ENCODE measurements at places on chromosomes 4 and X. TPM values are rescaled to one million over a fixed set of nuclear protein-coding genes. Genes with fewer than 3 reads are reported as not detected.
A peak's percentile ranks its signal among the peaks of the same experiment; 100 is the strongest.

DNA sequence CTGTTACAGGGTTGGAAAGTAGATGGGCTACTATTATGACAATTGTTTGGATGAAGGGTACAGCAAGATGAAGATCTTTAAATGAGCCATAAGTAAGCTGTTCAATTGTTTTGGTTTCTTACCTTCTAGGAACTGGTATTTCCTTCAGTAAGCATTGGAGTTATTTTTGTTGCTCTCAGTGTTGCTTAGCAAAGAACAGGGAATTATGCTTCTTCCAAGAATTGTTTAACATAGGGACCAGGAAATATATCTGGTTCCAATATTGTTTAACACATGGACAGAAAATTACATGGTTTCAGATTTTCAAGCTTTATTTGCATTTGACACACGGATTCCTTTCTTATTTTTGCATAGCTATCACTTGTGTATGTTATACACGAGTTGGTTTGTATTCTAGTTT, 1999.0 kb downstream of the ARAP2 start:
- no peak for DNase-seq

DNA sequence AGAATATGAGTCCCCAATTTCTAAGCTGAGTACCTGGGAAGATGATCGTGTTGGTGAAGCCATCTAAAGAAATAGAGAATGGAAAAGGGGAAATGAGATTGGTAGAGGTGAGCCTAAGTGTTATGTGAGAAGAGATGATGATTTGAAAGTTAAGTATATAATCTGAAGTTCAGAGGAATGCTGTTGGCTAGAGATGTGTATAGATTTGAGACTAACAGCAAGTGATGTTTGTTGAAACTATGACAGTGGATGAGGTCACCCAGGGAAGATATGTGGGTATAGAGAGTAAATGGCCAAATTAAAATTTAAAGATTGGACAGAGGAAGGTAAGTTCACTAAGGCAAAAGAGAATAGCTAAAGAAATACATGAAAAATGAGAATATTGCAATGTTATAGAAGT, 324.2 kb downstream of the MAPK10 start:
- no peak for DNase-seq

DNA sequence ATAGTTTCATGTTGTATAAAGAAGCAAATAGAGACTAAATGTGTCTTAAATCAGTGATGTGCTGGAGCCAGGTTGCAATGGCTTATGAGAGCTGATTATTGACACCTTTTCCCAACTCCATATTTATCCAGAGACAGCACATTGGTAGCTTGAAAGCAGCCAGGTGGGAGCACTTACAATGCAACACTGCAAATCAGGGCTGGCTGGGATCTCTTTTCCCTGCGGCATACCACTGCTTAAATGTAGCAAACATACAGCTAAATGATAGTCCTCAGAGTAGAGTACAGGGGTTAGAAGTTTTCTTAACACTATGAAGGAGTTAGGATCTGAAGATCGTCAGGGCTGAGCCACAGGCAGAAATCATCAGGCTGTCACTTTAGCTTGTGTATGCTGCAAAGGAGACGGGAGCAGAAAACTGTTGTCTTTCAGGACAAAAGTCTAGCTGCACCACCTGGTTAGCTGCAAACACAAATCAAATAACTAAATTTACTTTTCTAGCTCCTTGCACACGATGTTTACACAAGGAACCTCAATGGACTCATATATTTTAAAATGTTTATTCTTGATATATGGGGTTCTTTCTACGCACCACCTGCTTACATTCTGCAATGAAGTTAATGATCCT, 527.3 kb downstream of the TLL1 start:
- no peak for DNase-seq

- DNase-seq = no peak
These were observed 113.1 kb downstream of the SHROOM4 start for GRCh38 chrX:50700921-50701320.

DNA sequence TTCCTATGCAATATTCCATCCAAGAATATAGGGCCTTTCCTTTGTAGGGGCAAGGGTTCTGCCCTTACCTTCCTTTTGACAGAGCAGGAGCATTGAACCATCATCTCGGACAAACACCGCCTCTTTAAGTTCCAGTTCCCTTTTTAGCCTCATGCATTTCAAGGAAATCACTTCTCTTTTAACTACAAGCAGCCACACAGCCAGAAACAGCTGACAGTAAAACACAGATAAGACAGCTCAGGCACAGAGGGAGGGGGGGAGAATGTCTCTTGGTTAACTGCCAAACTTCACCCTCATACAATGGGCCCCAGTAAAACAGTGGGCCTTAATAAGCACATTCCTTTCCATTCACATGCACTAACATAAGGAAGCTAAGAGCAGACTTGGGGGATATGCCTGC, 648.3 kb downstream of the GABRG1 start:
- DNase-seq = no peak

The FMR1NB gene
- not detected for total RNA-seq

DNA sequence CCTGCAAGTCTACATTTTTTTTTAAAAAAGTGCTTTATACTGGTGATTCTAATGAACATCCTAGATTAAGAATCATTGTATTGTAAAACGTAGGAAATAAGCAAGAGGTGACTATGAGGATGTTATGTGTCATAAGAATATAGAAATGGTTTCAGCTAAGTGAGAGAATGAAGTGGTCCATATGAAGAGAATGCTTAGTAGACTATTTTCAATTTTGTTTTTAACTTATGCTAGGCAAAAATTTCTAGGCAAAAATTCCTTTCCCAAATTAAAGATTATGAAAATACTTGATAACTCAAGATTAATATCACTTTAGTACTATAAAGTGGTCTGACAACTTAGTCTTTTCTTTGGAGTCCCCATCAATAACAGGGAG, 825 bp downstream of the DYNLT3 start:
- no peak for DNase-seq

The DRP2 gene
- 0.13 TPM for total RNA-seq

DNA sequence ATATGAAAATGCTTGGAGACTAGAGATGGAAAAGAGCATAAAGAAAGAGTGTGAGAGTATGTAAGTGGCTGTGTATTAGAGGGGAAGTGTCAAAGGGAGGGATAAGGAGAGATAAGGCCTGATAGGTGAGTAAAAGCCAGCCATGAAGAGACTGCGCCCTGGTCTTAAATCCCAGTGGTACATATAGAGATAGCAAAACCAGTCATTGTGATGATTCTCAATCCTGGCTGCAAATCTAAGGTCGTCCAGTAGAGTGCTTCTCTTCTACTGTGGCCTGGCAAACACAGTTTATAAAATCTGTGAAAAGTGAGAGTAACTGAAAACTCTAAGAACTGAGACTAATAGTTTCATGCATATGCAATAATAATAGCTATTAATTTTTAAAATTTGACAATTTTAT, 86.9 kb downstream of the MAB21L2 start:
- peak; percentile 17 for DNase-seq

GRCh38 chr4:182929296-182929695, 12.1 kb upstream of the DCTD start:
- DNase-seq = no peak

The REST gene
- total RNA-seq = 22.4 TPM

- no peak for DNase-seq
These were observed 105.1 kb upstream of the SCOC start for GRCh38 chr4:140268186-140268841.

DNA sequence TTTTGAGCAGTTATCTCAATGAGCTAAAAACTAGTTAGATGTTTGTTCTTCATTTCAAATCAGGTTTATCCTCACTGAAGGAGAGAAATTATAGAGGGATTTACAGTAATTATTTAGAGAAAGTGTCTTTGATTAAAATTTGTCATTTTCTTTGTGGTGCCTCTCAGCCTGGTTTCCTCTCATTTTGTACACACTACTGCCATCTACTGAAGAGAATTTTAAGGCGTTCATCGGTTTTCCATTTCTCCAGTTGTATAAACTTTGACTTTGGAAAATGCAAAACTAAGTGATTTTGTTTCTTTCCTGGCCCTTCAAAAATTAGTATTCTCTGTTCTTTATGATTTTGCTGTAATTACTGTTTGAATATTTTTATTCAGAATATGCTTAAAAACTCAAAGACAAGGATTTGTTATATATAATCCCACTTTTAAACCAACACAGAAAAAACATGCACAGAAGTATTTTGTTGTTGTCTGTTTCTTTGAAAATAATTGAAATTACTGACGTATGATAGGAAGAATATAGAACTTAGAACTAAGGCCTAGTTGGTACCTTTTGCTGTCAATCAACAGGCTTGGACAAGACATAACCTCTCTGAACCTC, 34.4 kb upstream of the ANXA3 start:
- peak; percentile 65 for DNase-seq

GRCh38 chr4:157739242-157739641, 433.6 kb downstream of the GASK1B start:
- no peak for DNase-seq

The F8A2 gene
- not detected for total RNA-seq

DNA sequence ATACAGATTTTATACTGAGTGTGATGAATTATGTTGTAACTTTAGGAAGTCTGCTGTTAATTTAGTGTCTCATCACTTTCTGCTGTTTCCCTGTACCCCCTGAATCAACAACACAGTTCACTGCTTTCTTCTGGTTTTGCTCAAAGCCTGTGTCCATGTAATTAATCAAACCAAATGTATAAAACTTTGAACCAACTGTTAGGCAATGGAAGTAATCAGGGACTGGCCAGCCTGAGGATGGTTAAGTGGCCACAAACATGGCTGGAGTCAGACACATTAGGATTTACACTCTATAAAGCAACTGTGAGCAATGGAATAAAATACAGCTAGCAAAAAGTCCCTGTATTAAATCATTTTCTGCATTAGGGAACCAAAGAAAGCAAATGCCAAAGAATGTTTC, 42.6 kb downstream of the CXCL1 start:
- no peak for DNase-seq

DNA sequence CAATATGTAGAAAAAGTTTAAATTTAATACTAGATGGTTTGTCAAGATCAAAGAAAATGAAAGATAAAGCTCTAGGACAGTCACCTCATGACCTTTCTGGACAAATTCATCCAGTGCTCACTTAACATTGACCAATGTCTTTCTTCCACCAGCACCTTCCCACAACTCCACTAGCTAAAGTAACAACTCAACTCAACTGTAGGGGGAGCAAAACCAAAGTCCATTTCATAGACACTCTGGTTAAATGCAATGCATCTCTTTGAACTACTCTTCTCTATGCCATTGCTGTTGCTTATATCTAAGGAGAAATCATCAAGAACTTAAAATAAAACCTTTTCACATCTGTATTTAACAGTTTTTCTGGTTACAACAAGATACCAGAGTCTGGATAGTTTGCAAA, 25.1 kb downstream of the UGT2B4 start:
- DNase-seq = no peak

DNA sequence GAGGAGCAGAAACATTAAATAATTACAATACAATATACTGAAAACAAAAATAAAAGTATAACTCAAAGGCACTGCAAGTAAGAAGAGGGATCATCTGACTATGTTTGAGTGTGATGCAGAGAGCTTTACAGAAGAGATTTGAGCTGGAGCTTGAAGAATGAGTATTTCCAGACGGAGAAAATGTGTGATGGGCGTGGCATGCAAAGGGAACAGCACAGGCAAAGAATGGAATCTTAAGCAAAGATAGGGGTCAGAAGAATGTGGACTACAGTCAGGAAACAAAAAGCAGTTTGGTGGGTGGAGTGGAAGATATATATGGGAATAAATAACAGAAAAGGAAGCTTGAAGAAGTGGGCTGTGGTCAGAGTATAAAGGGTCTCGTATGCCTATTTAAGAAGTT, 45.5 kb downstream of the OPHN1 start:
- no peak for DNase-seq

The CLDN34 gene
- total RNA-seq = not detected

- DNase-seq = peak; percentile 60
These were observed 100.2 kb downstream of the LNX1 start for GRCh38 chr4:53490965-53491622.

GRCh38 chr4:98314791-98315565, 53.8 kb downstream of the RAP1GDS1 start:
- no peak for DNase-seq

- DNase-seq = no peak
These were observed 111.3 kb upstream of the ELOVL6 start for GRCh38 chr4:110309675-110310074.

DNA sequence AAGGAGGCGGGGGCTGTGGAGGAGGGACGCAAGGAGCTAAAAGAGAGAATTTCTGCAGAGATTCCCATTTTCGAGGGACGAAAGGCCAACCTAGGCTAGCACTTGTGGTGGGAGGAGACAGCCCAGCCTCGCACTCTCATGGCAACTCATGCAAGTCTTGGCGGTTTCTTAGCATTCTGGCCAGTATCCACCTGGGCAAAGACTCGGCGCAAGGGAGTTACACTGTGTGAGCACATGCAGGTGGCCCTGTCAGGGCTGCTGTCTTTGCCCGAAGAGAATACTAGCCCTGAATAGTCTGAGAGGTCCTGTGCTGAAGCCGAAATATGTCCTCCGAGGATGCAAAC, 15.5 kb downstream of the MCF2 start:
- no peak for DNase-seq

The MAML3 gene
- total RNA-seq = 11.8 TPM

- DNase-seq = no peak
These were observed 22.6 kb downstream of the ASB11 start for GRCh38 chrX:15292861-15293260.

DNA sequence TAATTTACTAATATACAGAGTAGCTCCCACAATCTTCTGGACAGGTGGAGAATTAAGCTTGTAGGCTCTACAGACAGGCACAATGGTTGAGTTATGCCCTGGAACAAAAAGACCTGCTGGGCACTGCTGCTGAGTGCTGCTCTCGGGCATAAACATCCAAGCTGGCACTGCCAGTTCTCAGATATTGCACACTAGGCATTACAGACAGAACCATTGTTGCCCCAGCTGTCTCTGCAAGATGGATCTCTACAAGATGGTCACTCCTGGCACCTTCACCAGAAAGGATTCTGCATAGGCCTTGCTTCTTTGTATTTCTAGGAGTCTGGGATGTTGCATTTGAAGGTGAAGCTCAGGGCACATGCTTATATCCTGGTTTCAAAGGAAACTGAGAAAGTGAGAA, 527.1 kb downstream of the STIM2 start:
- no peak for DNase-seq

The CPE gene
- total RNA-seq = not detected

DNA sequence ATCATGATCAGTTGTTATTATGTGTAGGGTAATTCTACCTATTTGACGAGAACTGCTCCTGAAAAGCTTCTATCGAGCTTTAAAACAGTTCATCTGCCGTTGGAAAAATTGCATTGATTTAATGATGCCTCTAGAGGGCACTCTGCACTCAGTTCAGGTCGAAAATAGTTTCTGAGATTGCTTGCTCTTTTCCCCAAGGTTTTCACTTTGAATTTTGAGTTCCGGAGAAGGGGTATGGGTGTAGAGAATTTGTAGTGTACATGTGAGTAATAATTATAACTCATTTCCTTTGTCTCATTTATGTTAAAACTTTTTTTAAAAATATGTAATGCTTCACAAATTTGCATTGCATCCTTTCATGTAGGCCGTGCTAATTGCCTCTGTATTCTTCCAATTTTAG, 28.4 kb upstream of the TNIP3 start:
- DNase-seq = peak; percentile 48

The PCDH10 gene
- not detected for total RNA-seq
